ENCODE measurements at places on chromosomes 7 and 10.

DNA sequence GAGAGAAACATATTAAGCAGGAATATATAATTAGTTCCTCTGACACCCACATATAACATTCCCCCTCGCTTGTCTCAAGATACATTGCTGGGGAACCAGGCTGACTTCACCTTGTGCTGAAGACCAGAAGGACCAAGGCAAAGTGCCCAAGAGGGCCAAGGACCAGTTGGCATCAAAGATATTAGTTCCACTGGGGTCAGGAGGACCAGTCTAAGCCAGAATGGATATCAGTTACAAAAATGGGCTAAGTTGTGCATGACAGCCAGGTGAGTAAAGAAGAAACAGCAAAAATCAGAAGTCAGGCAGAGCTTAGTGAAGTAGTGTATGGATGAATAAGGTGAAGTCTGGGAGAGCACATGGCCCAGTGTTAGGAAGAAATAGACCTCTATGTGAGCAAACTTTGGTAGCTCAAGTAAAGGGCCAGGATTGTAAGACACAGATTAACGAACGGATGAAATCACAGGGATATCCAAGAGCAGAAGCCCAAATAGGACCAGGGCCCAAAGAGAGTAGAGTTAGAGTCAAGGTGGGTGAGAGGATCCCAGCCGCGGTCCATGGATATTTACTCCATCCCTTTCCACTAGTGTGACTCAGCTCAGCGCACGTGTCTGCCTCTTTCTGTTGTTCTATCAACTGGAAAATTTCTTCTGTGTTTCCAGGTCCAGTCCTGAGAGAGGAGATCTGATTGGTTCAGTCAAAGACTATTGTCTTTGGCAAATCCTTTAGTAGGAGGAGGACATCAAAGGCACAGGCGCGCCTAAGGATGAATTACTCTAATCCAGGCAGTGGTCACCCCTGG lies 5.0 kb downstream of the CALD1 start:
- no peak for DNase-seq

GRCh38 chr10:114010316-114010715 lies 33.4 kb upstream of the ADRB1 start:
- DNase-seq = no peak

DNA sequence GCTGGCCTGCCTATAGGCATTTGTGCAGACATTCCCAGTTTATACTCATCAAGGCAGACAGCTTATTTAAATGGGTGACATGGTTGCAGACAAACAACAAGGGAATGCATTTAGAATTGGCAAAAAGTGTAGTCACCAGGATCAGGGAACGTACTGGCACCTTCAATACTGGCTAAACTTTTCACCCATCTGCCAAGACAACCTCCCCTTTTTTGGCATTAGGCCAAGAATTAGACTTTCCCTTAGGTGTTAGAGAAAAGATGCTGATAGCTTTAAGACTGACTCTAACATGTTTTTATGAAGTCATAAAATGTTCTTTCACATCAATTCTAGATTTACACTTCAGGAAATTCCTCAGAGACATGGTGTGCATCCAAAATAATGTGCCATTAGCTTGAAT lies 365.9 kb downstream of the PHTF2 start:
- DNase-seq = no peak

GRCh38 chr10:3665316-3665908 lies 119.6 kb downstream of the KLF6 start:
- DNase-seq = no peak

- DNase-seq = no peak
These were observed 231.3 kb upstream of the SH2B2 start for GRCh38 chr7:102055181-102055976.

DNA sequence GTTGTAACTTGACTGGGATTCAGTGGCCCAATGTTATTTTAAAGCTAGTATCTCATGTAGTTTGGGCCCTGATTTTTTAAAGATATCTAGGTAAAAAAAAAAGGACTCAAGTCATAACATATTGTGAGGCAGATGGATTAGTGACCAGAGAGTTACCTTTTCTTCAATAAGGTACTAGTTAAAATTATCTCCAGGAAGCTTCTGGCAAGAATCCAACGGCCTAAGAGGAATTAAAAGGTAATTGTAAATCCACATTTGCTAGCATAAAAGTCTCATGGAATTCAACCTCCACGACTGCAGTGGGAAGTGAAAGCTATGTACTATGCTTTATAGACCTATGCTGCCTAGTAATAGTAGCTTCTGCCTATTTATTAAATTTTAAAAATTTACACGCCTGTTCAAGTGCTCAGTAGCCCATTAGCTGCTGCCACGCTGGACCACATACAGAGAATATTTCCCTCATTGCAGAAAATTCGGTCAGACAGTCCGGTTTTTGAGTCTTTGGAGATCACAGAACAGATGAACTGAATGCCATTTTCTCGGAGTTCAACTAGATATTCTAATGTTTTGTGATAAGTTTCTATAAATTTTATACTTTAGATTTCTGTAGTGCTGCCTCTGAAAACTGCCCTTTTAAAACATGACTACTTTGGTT lies 118.4 kb downstream of the NSUN6 start:
- DNase-seq = no peak

DNA sequence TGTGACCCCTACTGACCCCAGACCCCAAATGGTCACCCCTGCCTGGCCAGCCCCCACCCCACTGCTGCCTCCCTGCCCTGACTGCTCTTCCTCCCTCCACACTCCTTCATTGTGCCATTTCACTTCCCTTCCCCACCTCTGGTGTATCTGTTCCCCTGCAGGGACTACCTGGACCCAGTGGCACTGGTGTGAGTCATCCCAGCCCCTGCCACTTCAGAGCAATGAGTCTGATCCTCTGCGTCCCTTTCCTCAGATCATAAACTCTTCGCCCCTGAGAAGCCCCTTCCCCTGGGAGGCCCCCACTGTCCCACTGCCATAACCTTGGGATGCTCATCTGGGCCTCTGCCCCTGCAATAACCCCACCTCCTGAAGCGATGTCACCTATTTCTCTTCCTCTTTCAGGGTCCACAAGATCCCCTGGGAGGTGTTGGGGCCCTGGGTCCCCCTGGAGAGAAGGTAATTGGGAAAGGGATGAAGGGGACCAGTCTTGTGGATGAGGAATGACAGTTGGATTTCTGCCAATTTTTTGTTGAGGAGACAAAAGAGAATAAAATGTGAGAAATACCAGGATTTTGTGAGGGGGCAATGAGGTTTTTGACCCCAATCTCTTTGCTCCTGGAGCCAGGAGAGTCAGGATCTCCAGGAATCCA lies 19.1 kb upstream of the VOPP1 start:
- DNase-seq = no peak

DNA sequence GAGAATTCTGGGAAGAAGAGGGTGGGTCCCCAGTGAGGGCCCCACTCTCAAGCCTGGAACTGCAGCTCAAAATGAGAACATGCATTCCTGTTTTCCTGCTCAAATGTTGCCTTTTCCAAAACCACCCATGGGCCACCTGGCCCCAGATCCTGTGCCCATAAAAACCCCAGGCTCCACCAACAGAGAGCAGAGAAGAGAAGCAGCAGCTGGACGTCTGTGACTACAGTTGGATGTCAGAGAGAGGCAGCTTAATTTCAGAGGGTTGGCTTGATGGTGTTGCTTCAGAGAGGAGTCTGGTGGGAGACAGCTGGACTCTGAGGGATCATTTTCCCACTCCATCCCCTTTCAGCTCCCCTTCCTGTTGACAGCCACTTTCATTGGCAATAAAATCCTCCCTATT lies 256.4 kb downstream of the FZD1 start:
- DNase-seq = no peak

DNA sequence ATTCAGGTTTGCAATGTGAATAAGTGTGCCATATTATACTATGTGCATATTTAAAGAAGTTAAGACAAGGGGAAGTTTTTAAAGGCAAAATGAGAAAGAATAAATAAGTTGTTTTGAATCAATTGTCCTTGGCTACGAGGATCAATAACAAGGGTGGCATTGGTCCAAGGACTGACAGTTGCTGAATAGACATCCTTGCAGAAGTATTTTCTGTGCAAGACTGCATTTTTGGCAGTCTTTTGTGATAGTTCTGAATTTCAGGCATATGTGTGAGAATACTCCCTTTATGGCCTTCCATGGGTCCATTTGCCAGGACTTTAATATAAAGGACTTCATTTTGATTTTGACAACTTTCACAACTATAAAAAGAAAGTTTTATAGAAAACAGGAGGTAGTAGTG lies 5.4 kb upstream of the LIPA start:
- no peak for DNase-seq

DNA sequence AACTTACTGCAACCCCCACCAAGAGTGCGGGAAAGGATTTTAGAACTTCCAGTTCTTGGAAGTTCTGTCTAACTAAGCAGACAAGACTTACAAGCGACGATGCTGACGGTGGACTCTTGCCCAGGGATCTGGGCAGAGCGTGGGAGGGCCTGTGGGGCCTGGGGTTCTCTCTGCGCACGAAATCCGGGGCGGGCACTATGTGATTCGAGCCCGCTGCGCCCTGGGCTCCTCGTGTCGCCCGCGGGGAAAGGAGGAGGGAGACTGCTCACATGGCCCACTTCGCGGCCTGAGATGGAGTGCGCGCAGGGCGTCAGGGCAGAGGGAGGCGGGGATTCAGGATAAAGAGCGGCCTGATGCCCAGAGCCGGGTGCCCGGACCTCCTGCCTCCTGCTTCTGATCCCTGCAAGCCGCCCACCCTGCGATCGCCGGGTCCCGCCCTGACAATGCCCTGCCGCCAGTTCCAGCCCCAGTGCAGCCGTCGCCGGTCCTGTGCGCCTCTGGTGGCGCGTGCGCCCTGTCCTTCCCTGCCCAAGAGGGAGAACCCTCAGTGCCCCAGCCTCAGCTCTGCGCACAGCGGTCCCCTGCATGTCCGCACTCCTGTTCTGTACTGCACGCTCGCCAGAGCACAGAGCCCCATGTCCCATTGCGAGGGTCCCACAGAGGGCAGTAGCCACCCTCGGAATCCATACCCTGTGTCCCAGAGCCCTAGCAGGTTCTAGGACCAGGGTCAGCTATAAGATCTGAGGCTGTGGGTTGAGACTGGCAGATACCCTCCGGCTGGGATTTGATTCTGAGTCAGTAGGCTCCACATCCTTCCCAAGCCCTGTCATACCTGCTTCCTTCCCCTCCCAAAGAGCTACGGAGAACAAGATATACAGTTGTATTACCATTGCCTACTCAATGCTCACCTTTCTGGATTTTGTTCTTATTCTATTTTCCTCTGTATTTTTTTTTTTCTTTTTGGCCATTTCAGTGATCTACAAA lies 99.4 kb upstream of the TMEM106B start:
- no peak for DNase-seq
